Mucosa of gallbladder (tissue), 1 donor: ENCODE measurements at places on chromosomes 7 and 10.

DNA sequence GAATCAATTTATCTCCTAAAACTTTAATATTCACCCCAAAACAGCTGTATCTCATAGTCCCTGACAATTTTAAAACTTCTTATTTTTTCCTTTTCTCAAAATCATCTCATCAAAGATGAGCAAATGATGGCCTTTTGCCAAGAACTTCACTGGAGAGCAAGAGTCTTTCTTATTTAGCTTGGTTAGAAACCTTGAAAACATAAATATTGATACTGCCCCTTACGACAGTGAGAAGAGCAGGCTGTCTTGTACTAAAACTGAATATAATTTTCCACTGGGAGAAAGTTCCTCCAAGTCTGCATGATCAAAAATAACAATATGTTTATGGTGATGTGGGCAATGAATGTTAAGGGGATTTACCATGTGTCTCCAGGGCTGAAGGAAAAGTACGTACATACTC lies 109.0 kb downstream of the COL28A1 start:
- no peak for DNase-seq

- no peak for DNase-seq
Measured at GRCh38 chr7:756928-757560, 30.0 kb upstream of the PRKAR1B start.

- no peak for DNase-seq
Measured at GRCh38 chr7:116779216-116779615, 83.2 kb upstream of the CAPZA2 start.

- no peak for DNase-seq
Measured at GRCh38 chr7:152511736-152512135, 75.9 kb upstream of the KMT2C start.

DNA sequence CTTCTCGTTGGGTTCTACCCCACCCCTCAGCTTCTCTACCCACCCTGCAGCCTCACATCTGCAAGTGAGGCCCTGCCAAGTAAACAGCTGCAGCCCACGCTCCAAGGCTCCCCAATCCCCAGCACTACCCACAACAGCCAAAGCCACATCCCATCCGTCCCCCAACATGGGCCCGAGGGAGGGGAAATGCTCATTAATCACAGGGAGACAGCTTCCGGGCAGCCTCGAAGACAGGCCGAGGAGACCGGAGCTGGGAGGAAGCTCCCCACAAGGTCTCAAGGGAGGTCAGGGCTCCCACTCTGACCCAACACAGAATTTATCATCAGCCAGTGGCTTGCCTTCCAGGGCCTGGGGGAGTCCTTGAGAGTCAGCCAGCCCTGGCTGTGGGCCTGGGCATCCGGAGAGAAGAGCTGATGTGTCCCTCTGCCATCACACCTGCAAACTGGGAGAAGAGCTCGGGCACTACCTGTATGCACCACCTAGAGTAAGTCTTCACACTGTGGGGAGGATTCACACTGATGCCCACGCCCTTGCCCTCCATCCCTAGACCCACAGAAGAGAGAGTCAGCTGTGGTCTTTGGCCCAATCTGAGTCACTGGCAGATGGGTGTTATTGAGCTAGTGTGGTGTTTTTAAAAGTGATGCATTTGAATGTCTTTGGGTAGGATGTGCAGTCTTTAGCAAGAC lies 115.5 kb upstream of the ZMIZ1 start:
- no peak for DNase-seq
